ENCODE measurements at places on chromosomes 7 and 10.

DNA sequence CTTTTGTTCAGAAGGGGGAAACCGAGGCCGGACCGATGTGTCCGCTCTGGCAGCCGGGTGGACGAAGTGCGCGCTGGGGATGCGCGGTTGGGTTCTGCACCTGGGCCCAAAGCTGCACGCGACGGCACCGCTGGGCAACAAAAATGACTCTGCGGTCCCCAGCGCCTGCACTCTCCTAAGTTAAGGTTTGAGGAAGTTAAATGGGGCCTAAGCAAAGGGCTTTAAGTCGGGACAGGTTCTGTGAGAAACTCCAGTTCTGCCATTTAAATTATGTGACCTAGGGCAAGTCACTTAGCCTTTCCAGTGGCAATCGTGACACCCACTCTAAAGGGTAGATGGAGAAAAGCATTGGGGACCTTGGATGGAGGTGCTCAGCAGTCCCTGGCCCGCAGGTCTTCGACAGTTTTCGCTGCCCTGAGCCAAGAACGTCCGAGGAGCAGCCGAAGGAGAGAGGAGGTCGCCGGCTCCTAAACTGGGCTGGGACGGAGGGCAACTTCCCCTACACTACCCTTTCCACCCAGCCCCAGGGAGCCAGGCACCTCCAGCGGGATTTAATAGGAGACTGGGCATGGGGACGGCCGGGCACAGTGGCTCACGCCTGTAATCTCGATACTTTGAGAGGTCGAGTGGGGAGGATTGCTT, 534 bp upstream of the ACBD5 start:
- DNase-seq: no peak

- no peak for DNase-seq
Observed at GRCh38 chr7:84100866-84101265, 93.7 kb downstream of the SEMA3A start.

GRCh38 chr7:7100432-7100849, 81.9 kb upstream of the C1GALT1 start:
- no peak for DNase-seq

GRCh38 chr7:47371733-47372368, 210.1 kb downstream of the TNS3 start:
- no peak for DNase-seq

DNA sequence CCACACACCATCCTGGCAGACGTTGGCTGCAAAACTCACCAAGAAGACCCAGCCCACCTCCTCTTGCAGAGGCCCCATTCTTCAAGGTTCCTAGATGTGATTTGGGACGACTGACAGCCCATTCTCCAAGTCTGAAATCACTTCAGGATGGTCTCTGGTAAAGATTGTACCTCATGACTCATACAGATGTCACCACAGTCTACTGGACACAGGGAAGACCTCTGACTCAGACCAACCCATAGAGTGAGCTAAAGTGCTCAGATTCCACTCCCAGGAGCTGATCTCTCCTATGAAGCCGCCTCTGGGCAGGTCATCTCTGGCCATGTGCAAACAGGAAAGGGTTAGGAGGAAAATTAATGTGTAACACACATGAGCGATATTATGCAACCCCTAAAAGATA, 102.4 kb upstream of the VWC2 start:
- DNase-seq: no peak

DNA sequence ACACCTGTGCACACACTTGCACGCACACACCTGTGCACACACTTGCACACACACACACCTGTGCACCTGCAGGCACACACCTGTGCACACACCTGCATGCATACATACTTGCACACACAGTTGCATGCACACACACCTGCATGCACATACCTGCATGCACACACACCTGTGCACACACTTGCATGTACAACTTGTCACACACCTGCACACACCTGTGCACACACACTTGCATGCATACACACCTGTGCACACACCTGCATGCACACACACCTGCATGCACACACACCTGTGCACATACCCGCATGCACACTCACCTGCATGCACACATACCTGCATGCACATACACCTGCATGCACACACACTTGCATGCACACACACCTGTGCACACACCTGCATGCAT, 150.1 kb upstream of the RHEB start:
- DNase-seq: no peak

GRCh38 chr10:127919418-127920271, 12.7 kb downstream of the PTPRE start:
- DNase-seq: peak; percentile 17

DNA sequence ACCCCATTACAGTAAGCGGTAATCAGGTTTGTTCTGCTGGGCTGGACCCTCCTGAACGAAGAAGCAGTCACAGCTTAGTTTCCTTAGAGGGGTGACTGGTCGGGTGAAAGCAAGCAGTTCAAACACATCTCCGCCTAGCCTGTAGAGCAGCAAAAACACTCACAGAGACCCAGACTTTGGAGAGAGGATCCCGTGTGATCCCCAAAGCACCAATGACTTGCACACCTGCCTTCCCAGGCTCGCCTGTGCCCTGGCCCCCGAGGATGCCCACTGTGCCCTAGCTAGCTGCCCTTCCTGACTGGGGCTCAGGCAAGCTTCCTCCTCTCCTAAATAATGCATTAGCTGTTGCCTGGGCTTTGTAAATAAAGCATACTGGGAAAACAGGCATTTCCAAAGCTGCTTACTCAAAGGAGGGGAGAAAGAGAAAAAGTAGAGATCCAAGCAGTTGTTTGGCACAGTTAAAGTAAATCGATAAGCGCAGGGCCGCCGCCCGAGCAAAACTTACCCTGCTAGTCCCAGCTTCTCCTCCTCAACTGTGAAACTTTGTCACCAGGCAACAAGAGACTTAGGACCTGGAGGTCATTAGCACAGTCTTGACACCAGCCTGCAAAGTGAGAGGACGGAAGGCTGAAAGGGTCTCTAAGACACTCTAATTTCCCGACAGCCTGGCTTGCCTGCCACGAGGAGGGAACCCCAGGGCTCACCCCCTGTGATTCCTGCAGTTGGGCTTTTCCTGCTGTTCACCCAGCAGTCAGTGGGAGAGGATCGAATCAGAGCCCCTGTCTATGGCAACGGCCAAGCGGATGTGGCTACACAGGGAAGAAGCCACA, 4.8 kb downstream of the LRRC18 start:
- DNase-seq: no peak

DNA sequence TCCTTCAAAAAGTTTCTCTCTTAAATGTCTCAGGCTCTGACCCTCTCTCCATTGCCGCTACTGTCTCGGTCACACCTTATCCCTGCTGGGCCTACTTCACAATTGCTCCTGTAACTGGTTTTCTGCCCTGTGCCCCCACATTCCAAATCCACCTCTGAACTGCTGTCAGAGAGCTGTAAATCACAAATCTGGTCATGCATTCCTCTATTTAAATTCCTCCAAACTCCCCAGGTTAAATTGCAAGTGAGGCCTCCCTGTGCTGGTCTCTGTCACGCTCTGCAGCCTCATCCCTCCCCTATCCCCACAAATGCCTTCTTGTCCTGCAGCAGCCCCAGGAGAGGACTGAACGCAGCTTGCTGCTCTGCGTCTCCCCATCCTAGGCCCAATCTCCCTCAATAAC, 40.4 kb upstream of the CDCA7L start:
- DNase-seq: no peak

DNA sequence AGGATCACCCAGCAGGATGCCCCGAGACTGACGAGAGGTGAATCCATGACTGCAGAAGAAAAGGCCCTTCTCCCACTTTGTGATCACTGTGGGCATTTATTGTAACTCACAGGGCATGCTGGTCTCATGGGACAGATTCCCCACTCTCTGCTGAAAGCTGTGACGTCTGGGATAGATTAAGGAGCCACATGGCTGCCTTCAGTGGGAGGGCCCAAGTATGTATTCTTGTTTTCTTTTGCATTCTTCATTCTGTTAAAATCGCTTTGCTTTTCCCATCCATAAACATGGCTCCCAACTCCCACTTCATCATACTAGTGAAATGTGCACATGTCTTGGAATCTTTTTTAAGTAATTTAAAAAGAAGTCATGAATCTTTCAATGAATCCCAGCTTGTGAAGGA, 67.2 kb downstream of the FAM107B start:
- no peak for DNase-seq

GRCh38 chr10:50362547-50363125, 111.3 kb upstream of the ASAH2 start:
- no peak for DNase-seq

DNA sequence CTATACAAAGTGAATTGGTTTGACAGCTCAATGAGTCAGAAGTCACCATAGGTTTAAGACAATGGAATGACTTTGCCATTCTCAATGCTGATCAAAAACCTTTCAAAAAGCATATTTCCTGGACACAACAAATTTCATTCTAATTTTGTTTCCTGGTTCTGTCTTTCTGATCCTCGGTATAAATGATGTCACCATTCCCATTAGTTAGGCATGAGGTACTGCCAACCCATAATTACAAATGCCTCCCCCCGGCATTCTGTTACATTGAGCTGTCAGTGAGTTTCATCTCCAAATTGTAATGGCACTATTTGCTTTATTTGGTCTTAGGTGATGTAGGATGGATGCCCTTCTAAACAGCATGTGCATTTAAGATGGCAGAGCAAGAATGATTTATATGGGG, 81.7 kb upstream of the NFE2L3 start:
- no peak for DNase-seq

DNA sequence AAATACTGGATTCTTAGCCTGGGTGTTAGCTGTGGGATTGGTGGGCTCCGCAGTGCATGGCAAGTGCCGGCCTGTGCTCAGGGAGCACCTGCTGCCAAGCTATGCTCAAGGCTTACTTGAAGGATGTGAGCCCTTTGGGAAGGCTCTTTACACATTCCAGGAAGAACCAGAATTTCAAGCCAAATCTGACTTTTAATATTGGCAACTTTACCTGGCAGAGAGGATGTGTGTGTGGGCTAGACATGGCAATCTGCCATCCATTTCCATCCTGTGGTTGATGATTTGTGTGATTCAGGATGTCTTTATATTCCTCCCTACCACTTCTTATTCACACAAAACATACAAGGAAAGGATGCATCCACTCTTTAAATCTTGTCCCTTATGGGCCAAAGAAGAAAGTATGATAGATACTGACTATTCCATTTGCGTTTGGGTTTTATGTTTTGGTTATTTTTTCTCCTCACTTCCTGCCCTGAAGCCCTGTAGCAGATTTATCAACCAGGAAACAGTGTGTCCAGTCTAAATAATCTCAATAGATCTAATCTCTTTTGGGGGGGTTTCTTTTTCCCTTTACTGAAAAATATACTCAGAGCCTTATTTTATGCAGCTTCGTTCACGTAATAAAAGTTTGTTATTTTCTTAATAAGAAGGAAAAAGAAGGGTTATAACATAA, 247.1 kb downstream of the COBL start:
- no peak for DNase-seq

DNA sequence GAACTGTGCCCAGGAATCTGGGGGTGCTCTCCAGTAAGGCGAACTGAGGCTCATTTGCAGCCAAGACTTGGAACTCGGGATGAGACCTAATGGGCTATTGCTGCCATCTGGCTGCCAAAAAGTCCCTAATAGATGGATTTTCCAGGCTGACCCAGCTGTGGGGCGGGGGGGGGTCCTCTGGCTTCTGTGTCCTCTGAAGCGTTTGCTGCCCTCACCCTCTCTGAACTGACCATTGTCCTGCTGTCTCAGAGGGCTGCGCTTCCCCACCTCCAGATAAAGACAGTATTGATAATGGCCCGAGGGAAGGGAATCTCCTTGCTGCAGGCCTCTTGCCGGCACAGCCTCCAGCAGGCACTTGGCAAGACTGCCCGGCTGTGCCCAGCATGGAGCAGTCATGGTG, 46.6 kb downstream of the CLEC2L start:
- DNase-seq: no peak

- DNase-seq: no peak
Observed at GRCh38 chr7:153188630-153189029, 429.1 kb downstream of the ACTR3B start.

DNA sequence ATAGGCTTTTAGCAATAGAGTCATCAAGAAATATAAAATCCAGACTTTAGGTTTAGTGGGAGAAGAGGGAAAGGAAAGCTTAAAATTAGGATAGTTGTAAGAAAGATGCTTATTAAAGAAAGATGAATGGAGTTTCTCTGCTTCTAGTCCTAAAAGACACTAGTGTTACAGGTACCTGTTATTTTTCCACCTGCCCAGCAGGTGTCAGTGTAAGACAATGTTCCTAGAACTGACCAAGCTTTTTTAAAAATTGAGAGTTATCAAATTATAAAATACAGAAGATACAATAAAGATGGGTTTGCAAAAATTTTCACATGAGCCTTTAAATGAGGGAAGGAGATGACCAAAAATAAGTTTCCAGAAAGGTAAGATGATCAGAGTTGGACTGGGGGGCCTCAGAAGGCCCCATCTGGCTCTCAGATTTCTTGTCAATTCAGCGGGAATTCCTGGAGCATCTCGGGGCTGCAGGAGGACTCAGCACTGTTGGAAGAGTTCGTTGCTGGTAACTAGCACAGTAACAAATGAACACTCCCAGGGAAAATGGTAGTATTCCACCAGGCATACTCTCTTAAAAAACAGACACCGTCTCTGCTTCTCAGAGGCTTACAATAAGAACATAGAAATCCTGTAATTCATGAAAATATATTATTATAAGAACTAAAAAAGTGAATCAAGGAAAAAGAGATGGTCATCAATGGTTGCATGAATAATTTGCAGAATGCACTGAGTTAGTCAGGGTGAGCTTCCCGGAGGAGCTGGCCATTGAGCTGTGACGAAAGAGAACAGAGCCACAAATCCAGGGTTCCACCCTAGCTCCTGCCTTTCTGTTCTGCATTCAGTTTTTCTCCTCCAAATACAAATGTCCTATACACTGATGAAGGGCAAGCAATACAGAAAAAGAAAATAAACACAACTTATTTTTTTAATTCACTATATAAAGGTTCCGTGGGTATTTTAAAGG, 71.8 kb upstream of the PIK3CG start:
- peak; percentile 43 for DNase-seq

DNA sequence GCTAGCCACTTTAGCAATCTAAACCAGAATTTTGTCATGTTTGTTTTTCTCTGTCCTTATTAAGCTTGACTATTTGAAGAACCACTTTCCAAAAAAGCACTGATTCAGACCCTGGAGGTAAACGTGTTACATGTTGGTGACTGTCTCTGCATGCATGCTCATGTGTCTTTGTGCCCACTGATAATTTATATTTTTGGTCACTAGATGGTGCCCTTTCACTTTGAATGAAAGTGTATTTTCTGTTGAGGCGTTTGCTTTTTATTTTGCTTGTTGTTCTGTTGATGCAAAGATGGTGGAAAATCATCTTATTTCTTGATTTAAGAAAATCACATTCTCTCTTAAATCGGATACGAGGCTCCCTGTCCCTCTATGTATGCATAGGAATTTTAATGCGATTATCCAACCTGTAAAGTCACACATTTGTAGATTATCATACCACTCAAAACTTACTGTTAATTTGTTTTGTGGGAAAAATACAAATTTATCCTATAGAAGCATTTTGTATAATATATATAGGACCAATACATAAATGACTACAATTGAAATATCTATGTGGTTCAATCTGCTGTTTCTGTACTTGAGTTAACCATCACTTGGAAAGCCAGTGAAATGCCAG, 269.3 kb downstream of the BICC1 start:
- DNase-seq: peak; percentile 46

GRCh38 chr7:55508221-55509011, 63.9 kb downstream of the VOPP1 start:
- DNase-seq: peak; percentile 58

- DNase-seq: no peak
Observed at GRCh38 chr7:2050511-2050866, 182.3 kb downstream of the MAD1L1 start.

GRCh38 chr7:4074407-4074806, 607.7 kb upstream of the FOXK1 start:
- no peak for DNase-seq

GRCh38 chr7:100152937-100153666, 4.4 kb downstream of the LAMTOR4 start:
- no peak for DNase-seq

All from activated CD4-positive, alpha-beta T cell treated with anti-CD3 and anti-CD28 coated beads, Interleukin-2, Interleukin-6, amounts not matched to agents 100 ng/mL and 50 ng/mL, durations not matched to agents 16 hours and 8 hours (primary cell).